ENCODE measurements at places on chromosomes 7 and 10.

GRCh38 chr10:5888843-5889623, 660 bp downstream of the ANKRD16 start:
- no peaks in the 10 kb centered on the region for H3K36me3 ChIP-seq
- peak overlapping the region; percentile 68 for H3K27ac ChIP-seq
- H3K27me3 ChIP-seq, result no peaks in the 10 kb centered on the region
- no peak for DNase-seq
- H3K4me1 ChIP-seq, result peaks cover 12% of the 10 kb centered on the region

- no peaks in the 10 kb centered on the region for H3K27me3 ChIP-seq
- no peaks in the 10 kb centered on the region for H3K36me3 ChIP-seq
- DNase-seq, result no peak
- H3K4me1 ChIP-seq, result peaks cover 22% of the 10 kb centered on the region
- no peak overlapping the region for H3K27ac ChIP-seq
These were observed 29.3 kb downstream of the SPAG6 start for GRCh38 chr10:22374489-22375126.

GRCh38 chr10:20911626-20912025, 14.5 kb upstream of the NEBL start:
- H3K27me3 ChIP-seq, result no peaks in the 10 kb centered on the region
- H3K4me1 ChIP-seq, result no peaks in the 10 kb centered on the region
- no peak overlapping the region for H3K27ac ChIP-seq
- DNase-seq, result no peak
- no peak overlapping the region for H3K4me3 ChIP-seq

DNA sequence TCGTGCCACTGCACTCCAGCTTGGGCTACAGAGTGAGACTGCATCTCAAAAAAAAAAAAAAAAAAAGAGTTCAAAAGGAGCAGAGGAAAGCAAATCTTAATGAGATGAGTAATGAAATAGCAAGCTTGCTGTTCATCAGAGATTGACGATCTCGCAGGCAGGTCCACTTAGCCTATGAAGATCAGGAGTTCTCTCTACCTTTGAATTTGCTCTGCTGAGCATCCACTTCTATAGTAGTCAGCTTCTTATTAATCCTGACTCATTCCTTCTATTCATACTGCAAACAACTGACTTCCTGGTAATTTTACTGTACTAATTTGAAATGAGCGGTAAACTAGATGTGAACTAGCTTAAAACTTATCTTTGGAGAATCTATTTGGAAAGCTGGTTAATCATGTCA, 1014.6 kb downstream of the GATA3 start:
- no peaks in the 10 kb centered on the region for H3K4me1 ChIP-seq
- H3K27ac ChIP-seq, result no peak overlapping the region
- no peaks in the 10 kb centered on the region for H3K36me3 ChIP-seq
- no peaks in the 10 kb centered on the region for H3K27me3 ChIP-seq
- no peak overlapping the region for H3K4me3 ChIP-seq

DNA sequence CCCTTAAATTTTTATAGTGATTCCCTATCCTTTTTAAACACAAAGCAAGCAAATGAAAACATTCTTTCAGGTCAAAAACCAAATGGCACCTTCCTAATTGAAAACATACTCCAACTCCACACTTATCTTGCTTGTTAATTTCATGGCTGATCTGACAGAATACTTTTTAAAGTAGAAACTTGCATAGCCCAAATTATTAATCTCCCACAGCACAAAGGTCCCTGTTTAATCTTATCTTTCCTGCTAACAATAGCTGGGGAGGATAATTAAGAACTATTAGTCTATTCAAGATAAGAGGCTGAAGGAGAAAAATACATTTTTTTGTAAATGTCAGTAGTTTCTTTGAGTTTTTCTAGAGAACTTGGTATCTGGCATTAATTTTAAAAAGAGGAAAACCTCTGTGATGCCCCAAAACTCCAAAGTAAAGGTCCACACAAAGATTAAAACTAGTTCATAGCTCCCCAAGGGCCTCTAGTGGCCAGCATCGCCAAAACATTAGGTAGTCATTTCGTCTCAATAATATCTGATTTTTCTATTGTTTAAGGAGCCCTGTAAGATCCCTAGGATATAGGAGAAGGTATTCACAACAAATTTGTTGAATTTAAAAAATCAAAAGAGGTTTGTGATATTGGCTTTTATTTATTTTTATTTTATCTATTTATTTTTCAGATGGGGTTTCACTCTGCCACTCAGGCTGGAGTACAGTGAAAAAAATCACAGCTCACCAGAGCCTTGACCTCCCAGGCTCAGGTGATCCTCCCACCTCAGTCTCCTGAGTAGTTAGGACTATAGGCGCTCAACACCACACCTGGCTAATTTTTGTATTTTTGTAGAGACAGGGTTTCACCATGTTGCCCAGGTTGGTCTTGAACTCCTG, 14.7 kb downstream of the CDNF start:
- no peak for DNase-seq
- H3K36me3 ChIP-seq, result no peaks in the 10 kb centered on the region
- H3K4me3 ChIP-seq, result no peak overlapping the region
- no peaks in the 10 kb centered on the region for H3K4me1 ChIP-seq
- H3K27ac ChIP-seq, result no peak overlapping the region

GRCh38 chr10:120426306-120426705, 30.7 kb upstream of the PLPP4 start:
- no peak overlapping the region for H3K27ac ChIP-seq
- H3K36me3 ChIP-seq, result no peaks in the 10 kb centered on the region
- no peak overlapping the region for H3K4me3 ChIP-seq
- no peaks in the 10 kb centered on the region for H3K27me3 ChIP-seq
- no peak for DNase-seq

GRCh38 chr7:131011976-131012375, 278.0 kb upstream of the KLF14 start:
- peaks cover 54% of the 10 kb centered on the region for H3K4me1 ChIP-seq
- no peaks in the 10 kb centered on the region for H3K36me3 ChIP-seq
- H3K27ac ChIP-seq, result peak overlapping the region; percentile 36
- H3K4me3 ChIP-seq, result no peak overlapping the region
- DNase-seq, result no peak
- H3K27me3 ChIP-seq, result no peaks in the 10 kb centered on the region

GRCh38 chr7:104207348-104207730, 474 bp downstream of the ORC5 start:
- peaks cover 4% of the 10 kb centered on the region for H3K4me1 ChIP-seq
- peaks cover 4% of the 10 kb centered on the region for H3K36me3 ChIP-seq
- DNase-seq, result no peak
- H3K27me3 ChIP-seq, result no peaks in the 10 kb centered on the region

DNA sequence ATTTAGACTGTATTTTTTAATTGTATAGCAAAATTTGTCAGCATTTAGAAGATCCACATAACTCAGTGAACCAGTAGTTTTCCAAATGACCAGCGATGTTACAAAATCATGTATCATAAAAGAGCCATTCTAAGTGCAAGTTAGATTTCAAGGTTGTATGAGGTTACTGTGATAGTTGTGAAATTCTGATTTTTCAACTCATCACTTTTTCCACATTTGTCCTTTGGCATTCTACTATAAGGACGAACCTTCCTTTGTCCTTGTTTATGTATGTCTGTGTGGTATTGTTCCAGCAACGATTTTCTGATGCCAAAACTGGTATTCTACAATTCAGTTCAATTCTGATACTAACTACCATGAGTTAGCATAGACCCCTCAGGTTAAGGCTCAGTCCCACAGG, 64.2 kb downstream of the TAX1BP1 start:
- no peak for DNase-seq
- no peaks in the 10 kb centered on the region for H3K27me3 ChIP-seq
- no peak overlapping the region for H3K27ac ChIP-seq

DNA sequence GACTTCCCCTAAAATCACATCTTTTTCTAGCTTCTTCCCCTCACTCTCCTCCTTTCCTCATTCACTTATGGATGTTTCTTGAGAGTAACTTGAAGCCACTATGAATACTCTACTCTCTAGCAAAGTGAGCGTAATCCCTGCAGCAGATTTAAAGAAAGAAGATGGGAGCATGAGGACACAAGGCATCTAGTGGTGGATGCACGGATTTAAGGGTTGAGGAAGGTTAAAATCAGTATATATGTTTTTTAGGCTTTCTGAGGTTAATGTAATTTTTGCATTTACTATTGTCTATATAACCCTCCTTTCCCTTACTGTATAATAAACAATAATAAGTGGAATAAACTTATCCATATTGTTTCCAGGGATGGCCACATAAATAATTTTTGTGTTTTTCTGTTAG, 495.2 kb upstream of the TPK1 start:
- no peak for DNase-seq
- H3K27me3 ChIP-seq, result no peaks in the 10 kb centered on the region
- H3K36me3 ChIP-seq, result no peaks in the 10 kb centered on the region
- H3K4me1 ChIP-seq, result no peaks in the 10 kb centered on the region
- no peak overlapping the region for H3K4me3 ChIP-seq

GRCh38 chr7:107387128-107387527, 82.7 kb upstream of the GPR22 start:
- no peaks in the 10 kb centered on the region for H3K27me3 ChIP-seq
- H3K36me3 ChIP-seq, result no peaks in the 10 kb centered on the region
- no peak overlapping the region for H3K27ac ChIP-seq
- no peak for DNase-seq
- no peak overlapping the region for H3K4me3 ChIP-seq

DNA sequence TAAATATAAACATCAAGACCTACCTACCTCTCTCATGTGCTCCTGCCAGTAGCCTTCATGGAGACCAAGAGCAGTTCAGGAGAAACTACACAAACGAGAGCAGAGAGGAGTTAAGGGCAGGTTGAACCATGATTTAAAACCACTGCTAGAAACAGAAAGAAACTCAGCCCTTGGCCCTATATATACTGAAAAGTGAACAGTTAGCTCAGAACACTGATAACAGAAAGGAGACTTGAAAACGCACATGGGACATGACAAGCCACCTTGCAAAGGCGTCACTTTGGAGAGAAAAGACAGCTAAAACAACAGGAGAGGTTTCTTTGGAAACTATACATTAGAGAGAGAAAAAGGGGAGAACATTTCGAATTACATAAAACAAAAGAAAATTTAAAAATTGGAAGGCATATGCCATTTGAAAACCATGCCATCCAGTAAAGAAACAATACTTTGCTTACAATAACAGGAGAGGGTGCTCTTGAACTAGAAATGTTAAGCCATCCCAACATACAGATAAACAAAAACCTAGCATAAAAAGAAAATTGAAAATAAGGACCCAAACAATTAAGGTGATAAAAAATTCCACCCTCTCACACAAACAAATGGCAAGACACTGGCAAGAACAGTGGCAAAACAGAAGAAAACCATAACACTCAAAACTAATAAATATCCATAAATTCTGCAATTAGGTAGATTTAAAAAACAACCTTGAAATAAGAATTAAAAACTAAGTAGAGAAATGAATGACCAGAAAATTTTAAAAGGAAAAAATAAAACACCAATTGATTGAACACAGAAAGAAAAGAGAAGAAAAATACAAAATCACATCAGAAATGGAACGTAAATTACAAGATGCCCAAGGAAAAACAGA, 232.7 kb downstream of the IMMP2L start:
- no peak for DNase-seq
- H3K4me1 ChIP-seq, result 0 out of 2 replicates have a peak, but pooled peaks cover 3% of the 10 kb centered on the region
- no peaks in the 10 kb centered on the region for H3K27me3 ChIP-seq
- no peak overlapping the region for H3K4me3 ChIP-seq

DNA sequence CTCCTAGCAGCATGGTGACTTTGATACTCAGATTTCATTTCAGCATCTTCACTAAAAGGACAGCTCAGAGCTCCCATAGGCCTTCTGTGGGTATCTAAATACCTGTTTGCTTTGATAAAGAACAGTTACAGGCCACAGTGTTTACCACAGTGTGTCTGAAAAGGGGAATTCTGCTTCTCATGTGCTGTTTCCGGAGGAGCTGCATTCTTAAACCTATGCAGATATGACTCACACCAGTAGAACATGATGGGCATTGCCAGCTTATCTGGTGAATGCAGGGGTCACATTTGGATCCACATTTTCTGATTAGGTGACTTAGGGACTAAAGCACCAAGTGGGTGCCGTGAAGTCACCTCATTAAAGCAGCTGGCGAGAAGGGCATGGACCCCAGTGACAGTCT, 52.6 kb downstream of the TRRAP start:
- H3K4me1 ChIP-seq, result peaks cover 6% of the 10 kb centered on the region
- peak overlapping the region; percentile 71 for H3K27ac ChIP-seq
- H3K27me3 ChIP-seq, result no peaks in the 10 kb centered on the region
- DNase-seq, result peak; percentile 93
- peaks cover 22% of the 10 kb centered on the region for H3K36me3 ChIP-seq

DNA sequence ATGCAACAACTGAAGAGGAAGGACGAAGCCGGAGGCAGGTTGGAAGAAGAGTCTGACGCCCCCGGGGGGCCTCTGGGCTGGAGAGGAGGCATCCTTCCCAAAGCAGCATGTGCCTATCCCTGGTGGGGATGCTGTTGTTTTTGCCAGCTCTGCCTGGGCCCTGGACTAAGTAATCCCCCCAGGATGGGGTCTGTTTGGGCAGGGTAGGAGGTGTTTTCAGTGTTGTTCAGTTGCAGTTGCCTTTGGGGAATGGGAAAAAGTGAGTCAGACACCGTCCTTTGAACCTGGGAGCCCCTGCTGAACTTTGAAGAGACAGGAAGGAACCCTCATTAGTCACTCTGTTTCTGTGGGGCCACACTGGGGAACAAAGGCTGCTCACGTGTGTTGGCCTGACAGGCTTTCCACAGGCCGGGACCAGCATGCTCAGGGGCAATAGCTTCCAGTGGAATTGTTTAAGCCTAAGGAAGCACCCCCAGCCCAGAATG, 35.2 kb upstream of the GDF10 start:
- H3K27me3 ChIP-seq, result no peaks in the 10 kb centered on the region
- no peaks in the 10 kb centered on the region for H3K36me3 ChIP-seq
- peaks cover 11% of the 10 kb centered on the region for H3K4me1 ChIP-seq
- no peak overlapping the region for H3K27ac ChIP-seq

DNA sequence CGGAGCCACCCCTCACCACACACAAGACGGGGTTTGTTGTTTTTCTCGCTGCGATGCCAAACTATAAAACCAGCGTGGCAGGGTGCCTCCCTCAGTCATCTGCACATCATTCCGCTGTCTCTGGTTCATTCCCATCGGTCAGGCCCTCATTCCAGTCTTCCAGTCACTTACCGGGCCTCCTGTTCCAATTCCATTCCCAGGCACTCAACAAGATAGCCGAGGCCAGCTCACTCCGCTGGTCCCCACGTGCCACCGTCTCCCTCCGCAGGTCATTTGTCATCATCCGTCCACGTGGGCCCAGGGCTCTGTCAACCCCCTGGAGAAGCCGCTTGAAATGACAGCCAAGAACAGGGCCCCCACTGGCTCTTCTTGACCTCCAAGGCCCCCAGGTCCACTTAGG, 6.1 kb upstream of the TMEM184A start:
- no peaks in the 10 kb centered on the region for H3K4me1 ChIP-seq
- no peak for DNase-seq
- no peaks in the 10 kb centered on the region for H3K27me3 ChIP-seq
- no peak overlapping the region for H3K27ac ChIP-seq
- no peak overlapping the region for H3K4me3 ChIP-seq

GRCh38 chr10:78518224-78518623, 484.6 kb downstream of the RPS24 start:
- H3K27me3 ChIP-seq, result no peaks in the 10 kb centered on the region
- H3K4me1 ChIP-seq, result no peaks in the 10 kb centered on the region
- no peak overlapping the region for H3K4me3 ChIP-seq
- DNase-seq, result no peak
- no peaks in the 10 kb centered on the region for H3K36me3 ChIP-seq
- H3K27ac ChIP-seq, result no peak overlapping the region

Data from GM12878 (cell line).